Heart left ventricle (tissue), 16 donors: ENCODE measurements at places on chromosomes 2 and 18.

DNA sequence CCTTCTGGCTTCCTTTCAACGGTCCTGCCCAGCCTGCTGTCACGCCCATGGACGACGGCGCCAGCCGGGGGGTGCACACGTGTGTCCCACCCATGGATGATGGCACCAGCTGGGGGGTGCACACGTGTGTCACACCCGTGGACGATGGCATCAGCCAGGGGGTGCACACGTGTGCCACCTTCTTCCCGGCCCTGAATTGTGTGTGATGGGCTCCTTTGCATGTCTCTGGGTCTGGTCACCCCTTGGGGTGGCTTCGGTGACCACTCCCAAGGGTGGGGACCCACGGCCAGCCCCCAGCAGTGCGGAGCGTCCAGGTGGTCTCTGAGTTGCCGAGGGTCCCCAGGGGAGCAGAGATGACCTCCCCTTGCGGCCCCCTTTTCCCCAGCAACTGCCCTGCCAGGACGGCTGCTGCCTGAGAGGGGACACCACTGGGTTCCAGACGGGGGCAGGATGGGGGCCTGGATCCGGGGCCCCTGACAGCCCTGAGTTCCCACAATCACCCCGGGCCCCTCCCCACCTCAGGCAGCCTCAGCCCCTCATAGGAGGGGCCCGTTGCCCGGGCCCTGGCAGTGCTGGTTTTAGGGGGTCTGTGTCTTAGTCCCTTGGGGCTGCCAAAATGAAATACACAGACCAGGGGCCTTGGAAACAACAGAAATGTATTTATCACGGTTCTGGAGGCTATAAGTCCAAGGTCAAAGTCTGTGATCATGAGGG is 9.4 kb downstream of the NEU4 start:
- no peak for DNase-seq

- no peak for DNase-seq
Observed at GRCh38 chr2:65536596-65536995, 104.2 kb upstream of the SPRED2 start.

DNA sequence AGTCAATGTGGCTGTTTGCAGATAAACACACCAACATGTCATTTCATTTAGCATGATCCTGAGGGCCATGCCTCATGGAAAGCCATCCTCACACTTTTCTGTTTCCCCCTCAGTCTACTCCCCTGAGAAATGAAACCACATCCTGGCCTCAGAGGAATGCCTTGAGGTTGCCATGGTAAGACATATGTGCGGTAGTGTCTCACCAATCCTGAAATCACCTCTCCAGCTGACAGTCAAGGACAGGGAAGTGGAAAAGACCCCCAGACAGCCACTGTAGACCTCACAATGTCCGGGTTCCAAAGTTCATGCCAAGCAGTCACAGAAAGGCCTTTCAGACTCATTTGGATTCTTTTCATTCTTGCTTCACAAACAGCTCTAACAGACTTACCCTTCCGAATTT is 175.2 kb upstream of the PKDCC start:
- no peak for DNase-seq

DNA sequence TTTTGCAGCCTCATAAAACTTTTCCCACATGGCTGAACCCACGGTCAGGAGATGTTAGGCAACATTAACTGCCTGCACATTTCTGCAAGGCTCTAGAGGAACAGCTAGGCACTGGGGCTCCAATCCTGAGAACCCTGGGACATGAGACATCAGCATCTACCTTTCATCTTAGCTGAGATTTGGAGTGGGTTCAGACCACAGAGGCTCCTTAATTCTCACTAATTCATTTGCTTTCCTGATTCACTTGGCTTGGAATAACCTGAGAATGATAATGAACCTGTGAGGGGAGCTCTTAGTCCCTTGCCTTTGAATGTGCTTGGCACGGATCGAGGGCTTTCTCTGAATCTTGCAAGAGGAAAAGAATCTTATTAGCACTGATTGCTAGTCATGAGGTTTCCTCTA is 266.2 kb downstream of the FIGN start:
- no peak for DNase-seq

DNA sequence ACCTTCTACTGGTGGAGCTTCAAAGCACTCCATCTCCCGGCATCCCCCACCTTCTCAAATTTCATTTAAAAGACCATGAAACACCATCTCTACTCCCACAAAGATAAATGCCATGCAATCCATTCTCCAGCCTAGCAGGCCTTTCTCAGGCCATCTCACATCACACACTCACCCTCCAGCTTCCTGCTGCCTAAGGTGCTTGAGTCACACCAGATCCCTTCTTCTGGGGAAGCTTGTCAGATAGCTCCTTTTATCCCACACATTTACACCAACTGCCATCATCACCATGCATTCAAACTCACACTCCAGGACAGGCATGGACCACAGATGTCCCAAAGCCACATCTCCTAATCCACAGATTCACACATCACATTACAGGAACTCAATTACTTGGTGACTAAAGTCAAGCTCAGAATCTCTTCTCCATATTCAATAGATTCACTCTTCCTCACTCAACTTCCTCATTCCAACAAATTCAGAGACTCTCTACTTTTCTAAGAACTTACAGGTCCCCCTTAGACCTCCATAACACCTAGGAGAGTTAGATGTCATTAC is 292.5 kb downstream of the TNS1 start:
- no peak for DNase-seq

- no peak for DNase-seq
Observed at GRCh38 chr18:46856973-46857372, 60.3 kb downstream of the PIAS2 start.

DNA sequence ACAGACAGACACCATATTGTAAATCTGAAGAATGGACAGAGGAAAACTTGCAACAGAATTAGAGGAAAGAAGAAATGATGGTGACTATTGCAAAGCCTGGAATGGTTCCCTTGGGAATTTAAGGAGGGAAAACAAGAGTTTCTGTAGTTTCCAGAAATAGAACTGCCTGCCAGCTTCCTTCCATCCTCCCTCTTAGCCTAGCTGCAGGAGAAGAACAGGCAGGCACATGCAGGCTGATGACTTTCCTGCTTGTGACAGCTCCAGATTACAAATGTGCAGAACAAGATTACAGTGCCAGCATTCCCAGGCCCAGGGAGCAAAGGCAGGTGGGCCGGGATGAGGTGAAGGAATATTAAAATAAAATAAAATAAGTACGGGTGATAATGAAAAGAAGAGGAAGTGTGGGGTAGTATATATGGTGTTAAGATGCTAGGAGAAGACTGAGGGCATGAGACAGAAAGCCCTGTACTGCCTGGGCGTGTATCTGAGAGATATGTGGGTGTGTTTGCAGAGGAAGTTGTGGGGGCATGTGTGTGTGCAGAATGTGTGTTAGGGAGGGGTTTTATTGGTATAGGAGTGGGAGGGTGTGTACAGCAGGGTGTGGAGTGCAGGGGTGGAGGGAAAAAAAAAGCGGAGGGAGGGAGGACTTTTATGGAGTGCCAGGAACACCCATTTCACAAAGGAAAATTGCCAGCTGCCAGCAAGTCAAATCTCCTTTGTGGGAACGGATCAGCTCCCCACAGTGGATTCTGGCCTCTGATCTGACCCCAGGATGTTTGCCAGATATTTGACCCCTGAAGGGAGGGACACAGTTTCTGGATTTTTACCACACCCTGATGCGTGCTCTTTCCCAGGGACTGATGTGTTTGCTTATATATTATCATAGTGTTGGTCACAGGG is 43.9 kb upstream of the NEMP2 start:
- DNase-seq, result peak; percentile 54

- no peak for DNase-seq
Observed at GRCh38 chr18:12908706-12909105, 24.7 kb upstream of the PTPN2 start.

DNA sequence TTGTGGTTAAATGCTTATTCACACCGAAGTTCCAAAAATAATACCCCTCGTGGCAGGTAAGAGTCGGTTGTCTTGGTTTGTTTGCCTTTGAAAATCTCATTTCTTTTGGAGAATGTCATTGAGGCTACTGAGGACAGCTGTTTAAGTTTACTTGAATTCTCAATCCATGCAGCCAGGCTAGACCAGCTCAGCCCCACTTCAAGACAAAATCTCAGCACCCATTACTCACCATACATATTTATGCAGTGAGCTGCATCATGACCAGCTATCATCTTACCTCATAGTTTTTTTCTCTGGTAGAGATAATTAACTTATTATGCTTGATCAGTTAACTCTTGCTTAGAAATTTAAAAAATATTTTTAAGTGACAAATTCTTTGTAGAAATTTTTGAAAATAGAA is 115.9 kb downstream of the HAUS1 start:
- DNase-seq, result no peak

GRCh38 chr2:9471206-9471605 is 3.1 kb upstream of the IAH1 start:
- DNase-seq, result no peak

DNA sequence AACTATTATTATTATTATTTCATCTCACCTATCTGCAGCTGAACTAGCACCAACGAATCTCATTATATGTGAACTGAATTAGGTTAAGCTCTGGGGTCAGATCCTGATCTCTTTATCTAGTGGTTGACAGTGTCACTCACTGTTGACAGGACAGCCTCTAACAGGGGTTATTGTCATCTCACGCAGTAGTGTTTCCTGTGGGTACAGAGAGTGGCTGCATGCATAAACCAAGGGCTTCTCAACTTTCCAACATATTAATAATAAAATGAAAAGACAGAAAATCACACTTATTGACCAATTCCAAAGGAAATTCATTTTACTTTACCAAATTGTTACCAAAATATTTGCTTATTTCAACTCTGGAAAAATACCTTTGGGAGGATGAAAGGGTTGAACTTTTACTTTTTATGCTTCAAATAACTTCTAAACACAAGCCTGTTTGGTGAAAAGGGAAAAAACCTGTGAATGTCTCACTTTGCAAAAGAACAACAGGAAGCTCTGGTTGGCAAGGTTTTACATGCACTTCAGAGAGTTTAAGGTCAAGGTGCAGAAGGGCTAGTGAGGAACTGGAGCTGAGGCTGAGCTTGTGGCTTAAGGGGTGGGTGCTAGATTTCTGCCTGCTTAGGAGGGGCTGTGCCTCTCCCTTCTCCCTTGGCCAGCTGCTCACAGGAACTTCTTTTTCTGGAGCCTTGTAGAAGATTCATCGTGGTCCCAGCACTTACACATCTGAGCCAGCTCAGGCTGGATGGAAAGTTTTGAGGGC is 72.6 kb downstream of the CTAGE1 start:
- DNase-seq, result no peak

DNA sequence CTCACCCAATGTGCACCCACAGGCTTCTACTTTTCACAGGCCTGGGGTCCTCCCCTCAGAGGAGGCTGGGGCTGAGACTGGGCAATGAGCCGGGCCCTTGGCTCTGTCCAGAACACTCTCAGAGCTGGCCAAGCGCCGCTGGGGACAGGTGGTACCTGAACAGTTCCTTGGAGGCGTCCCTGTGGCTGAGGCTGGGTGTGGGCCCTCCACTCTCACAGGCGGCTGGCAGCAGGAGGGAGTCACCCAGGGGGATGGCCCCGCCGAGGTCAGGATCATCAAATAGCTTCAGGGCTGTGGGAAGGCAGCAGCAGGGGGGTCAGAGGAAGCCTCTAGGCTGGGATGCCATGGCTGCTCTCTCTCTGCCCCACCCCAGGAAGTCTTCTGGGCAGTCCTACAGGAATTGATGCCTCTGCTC is 27.1 kb downstream of the HS1BP3 start:
- peak; percentile 9 for DNase-seq

GRCh38 chr2:204046145-204046544 is 109.6 kb downstream of the ICOS start:
- DNase-seq, result no peak

- no peak for DNase-seq
Observed at GRCh38 chr2:115129536-115129935, 687.1 kb downstream of the DPP10 start.

DNA sequence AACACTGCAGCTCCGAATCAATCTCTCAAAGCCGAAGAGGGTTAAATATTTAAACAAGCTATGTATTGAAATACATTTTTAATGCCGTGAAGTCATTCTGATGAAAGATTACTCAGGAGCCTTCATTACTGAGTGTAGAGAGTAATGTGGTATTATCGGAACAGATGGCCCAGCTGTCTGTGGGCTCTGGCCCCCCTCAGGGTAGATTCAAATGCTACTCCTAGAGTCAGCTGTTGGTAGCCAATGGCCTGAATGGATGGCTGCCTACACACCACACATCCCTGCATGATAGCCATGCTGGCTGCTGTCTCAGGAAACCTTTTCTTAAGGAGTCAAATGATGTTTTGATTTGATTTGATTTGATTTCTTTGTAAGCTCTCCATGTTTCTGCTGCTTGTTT is 732.3 kb upstream of the CELF4 start:
- no peak for DNase-seq

DNA sequence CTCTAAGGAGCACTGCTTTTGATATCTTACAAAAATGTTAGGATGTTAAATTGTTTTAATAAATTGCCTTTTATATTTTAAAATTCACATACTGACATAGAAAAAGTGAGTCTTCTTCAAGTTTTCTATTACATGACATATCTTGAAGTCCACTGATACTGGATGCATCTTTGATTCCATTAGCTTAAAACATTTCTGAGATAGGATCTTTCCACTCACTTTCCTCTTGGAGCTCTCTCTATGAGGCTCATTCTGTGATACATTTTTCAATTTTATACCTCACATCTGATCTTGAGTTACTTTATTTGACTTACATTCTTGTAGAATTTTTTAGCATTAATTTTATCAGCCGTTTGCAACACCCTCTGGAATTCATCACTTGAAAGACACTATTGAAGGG is 86.8 kb upstream of the NOL4 start:
- DNase-seq, result no peak

- no peak for DNase-seq
Observed at GRCh38 chr2:62857139-62857931, 151.8 kb downstream of the EHBP1 start.

DNA sequence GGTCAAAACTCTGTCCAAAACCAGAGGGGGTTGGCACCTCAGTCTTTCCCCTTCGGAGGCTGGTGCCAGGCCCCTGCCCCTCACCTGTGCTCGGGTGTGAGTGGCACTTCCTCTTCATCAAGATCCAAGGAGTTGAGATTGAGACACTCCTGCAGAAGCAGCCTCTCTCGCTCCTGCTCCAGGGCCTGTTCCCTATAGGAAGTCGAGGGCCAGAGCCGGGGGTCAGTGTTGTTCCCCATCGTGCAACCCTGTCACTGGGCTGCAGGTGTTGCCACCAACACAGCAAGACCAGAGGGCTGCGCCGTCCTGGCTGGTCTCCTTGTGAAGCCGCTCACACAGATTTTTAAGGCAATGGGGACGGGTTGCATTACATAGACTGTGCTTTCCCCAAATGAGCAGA is 18.9 kb downstream of the FAM178B start:
- no peak for DNase-seq

GRCh38 chr18:30056528-30056927 is 986.0 kb downstream of the DSC3 start:
- DNase-seq, result no peak

GRCh38 chr2:42951263-42951938 is 159.0 kb upstream of the HAAO start:
- peak; percentile 75 for DNase-seq

GRCh38 chr2:227378371-227378782 is 729 bp downstream of the TM4SF20 start:
- DNase-seq, result no peak

- no peak for DNase-seq
Observed at GRCh38 chr2:182827182-182827879, 39.1 kb downstream of the FRZB start.
